Dermis blood vessel endothelial cell (primary cell): ENCODE measurements at places on chromosomes 5 and 9. TPM values are rescaled to one million over a fixed set of nuclear protein-coding genes. Genes with fewer than 3 reads are reported as not detected.

SMIM33 gene
- not detected in 2 replicates for total RNA-seq

DNA sequence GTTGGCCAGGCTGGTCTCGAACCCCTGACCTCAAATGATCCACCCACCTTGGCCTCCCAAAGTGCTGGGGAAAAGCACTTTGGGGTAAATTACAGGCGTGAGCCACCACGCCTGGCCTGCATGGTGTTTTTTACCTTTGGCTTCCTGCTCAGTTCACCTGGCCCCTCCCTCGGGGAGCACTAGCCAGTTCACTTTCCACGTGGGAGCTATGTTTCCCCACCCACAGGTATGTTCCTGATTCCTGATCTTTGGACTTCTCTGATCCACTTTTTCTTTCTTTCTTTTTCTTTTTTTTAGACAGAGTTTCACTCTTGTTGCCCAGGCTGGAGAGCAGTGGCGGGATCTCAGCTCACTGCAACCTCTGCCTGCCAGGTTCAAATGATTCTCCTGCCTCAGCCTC lies 15.8 kb downstream of the DAB2IP start:
- DNase-seq: no peak

DNA sequence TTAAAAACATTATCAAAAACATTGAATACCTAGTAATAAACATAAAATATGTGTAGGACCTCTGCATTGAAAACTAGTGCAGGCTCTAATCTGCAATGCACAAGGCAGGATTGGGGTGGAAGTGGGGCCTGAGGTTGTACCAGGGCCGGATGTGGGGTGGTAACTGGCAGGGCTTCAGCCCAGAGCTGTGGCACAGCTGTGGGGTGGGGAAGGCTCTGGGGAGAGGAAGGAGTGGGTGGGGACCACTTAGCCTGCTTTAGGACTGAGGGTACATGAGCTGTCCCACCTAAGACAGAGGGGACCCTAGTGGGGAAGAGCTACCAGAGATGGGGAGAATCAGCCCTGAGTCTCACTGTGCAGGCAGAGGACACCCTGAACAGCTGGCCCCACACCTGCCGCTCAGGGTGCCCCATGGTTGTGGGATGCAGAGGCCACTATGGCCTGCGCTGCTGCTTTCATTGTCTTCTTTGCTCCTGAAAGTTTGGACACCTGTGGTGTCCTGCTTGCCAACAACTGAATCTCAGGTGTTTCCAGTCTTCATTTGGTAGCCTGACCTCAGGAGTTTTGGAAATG lies 311.4 kb downstream of the TLE4 start:
- DNase-seq: no peak

- DNase-seq: no peak
Measured at GRCh38 chr5:11050596-11051304, 289.7 kb upstream of the DAP start.

DNA sequence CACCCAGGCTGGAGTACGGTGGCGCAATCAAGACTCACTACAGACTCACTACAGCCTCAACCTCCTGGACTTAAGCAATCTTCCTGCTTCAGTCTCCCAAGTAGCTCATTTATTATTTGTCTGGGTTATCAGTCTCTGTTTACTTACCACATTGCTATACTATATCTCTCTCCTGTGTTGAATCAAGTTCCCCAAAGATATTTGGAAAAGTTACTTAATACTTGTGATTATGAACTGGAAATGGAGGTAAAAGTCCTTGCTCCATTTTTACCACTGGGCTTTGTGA lies 55.6 kb downstream of the ANGPTL2 start:
- DNase-seq: no peak

- no peak for DNase-seq
Measured at GRCh38 chr5:172571413-172571812, 69.7 kb upstream of the NEURL1B start.
